ENCODE measurements at places on chromosomes 7 and 10. TPM values are rescaled to one million over a fixed set of nuclear protein-coding genes. Genes with fewer than 3 reads are reported as not detected.

Gene LIPN
- total RNA-seq: not detected

Gene CYP3A4
- not detected for total RNA-seq

Gene MINDY4
- total RNA-seq: 8.5 TPM

Gene LRMDA
- not detected for total RNA-seq

Gene CPA2
- total RNA-seq: not detected

Gene ZNF503
- 12.4 TPM for total RNA-seq

Gene MEIG1
- total RNA-seq: not detected
